NCI-H345 (cell line): ENCODE measurements at places on chromosomes 16 and 17.

GRCh38 chr16:68978303-68978954 is 127.0 kb upstream of the HAS3 start:
- DNase-seq = no peak

- DNase-seq = no peak
Observed at GRCh38 chr16:15980329-15980728, 30.9 kb downstream of the ABCC1 start.

- no peak for DNase-seq
Observed at GRCh38 chr17:78407387-78408000, 29.0 kb downstream of the PGS1 start.

DNA sequence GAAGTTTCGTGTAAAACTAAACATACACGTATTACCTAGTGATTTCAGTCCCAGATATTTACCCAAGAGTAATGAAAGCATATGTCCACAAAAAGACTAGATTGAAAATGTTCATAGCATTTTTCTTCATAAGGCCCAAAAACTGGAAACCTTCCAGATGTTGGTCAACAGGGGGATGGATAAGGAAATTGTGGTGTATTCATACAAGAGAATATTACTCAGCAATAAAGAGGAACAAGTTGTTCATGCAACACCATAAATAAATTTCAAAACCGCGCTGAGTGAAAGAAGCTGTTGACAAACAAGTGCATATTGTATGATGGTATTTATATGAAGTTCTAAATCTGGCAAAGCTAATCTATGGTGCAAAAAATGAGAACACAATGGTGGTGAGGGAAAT is 54.1 kb upstream of the NFAT5 start:
- DNase-seq = no peak

DNA sequence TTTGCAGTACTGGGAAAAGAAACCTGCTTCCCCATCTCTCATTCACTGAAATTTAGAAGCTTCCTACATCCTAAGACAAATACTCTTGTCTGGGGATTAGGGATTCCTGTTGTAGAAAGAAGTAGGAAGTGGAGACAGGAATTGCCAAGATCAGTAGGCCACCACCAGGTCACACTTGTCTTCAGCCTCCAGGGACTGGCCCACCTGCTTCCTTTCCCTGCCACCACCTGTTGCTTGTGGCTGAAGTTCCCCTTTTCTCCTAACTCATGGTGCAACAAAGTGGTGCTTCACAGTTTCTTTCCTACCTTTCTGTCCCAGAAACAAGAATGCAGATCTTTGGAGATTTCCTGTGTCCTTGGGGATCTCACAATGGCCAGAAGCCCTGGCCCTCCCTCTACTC is 82.4 kb downstream of the WNT3 start:
- no peak for DNase-seq

- DNase-seq = no peak
Observed at GRCh38 chr16:17515421-17516210, 44.9 kb upstream of the XYLT1 start.

DNA sequence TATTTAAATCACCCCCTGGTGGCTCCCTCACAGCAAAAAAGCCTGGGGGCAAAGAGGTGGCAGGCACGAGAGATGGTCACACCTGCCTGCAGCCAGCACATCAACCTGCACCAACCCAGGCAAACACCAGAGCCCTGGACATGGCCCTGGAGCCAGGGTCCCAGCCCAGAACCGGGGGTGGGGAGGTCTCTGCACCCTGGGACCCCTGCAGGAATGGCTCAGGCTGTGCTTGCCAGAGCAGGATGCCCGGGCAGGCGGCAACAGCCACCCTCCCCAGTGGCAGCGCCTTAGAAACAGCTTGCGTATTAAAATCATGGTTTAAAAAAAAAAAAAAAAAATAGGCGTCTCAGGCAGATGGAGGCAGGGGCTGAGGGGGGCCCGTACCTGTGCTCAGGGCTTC is 16.2 kb downstream of the MYBBP1A start:
- no peak for DNase-seq
